ENCODE measurements at places on chromosomes 5 and 9.

- no peak for DNase-seq
Observed at GRCh38 chr9:36346569-36346968, 53.5 kb downstream of the RNF38 start.

- no peak for DNase-seq
Observed at GRCh38 chr5:135724617-135725016, 109.8 kb upstream of the SLC25A48 start.

- DNase-seq, result no peak
Observed at GRCh38 chr5:8907168-8907868, 638.6 kb downstream of the SEMA5A start.

- no peak for DNase-seq
Observed at GRCh38 chr9:69195668-69196067, 21.6 kb downstream of the TJP2 start.

DNA sequence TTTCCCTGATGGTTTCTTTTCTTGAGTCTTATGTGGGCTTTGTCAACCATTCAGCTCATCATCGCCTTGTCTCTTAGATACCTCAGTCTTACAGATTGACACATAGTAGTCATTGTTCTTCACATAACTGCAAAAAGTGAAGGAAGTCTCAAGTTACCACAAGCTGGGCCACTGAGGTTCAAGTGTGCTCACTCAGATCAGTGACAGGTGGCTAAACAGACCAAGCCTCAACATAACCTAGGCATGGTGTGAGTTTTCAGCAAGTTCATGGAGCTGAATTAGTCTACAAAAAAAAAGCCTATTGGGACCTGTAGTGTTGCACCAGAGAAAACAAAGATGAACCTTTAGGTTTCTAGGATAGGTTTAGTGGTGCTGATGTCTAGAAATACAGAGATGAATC lies 58.2 kb downstream of the RFK start:
- peak; percentile 4 for DNase-seq
